ENCODE measurements at places on chromosomes 3 and 15.
A peak's percentile ranks its signal among the peaks of the same experiment; 100 is the strongest.

DNA sequence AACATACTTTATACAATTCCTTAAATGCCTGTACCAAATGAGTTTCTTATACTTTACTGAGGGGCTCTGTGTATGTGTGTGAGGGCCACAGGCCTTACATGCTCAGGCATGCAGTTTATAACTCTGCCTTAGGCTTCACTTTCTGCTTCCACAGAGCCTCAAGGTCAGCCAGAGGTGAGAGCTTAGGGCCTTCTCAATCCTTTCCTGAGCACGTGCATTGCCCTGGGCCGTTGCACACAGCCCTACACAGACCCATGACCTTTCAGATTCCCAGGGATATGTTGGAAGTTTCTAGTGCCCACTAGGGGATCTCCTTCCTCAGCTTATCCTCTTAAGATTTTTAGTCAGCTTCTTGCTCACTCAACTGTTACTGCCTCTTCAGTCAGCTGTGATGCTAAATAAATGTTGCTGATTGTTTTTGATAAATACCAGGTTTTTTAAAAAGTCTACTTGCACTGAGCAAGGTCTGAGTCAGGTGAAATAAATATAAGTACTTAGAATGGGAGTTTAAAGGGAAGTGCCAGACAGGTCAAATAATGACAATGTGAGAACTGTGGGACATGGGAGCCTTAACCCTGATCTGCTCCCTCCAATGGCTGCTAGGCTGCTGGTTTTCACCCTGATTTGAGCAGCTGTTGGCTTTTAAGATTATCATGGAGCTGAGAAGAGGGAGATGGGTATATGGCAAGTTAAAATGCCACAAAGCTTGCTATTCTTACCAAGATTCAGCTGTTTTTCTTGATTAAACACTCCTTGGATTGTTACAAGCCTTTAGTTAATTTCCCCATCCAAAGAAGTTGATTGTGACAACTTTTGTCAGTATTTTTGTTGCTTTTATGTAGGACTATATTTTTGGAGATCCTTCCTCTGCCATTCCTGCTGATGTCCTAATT, 169.5 kb downstream of the PLD1 start:
- no peak for DNase-seq

GRCh38 chr3:50204804-50205412, at the start of gene SLC38A3:
TSS of gene SLC38A3 (plus strand) at chr3:50205271. CDS start at chr3:50214200, 8,929 bp downstream.
- no peak for DNase-seq

- DNase-seq: no peak
Measured at GRCh38 chr3:184004476-184004875, 13.2 kb downstream of the ABCC5 start.

GRCh38 chr15:57566834-57567233, 24.9 kb upstream of the MYZAP start:
- peak; percentile 41 for DNase-seq

GRCh38 chr3:50154476-50154839, 666 bp upstream of the SEMA3F start:
- DNase-seq: no peak

DNA sequence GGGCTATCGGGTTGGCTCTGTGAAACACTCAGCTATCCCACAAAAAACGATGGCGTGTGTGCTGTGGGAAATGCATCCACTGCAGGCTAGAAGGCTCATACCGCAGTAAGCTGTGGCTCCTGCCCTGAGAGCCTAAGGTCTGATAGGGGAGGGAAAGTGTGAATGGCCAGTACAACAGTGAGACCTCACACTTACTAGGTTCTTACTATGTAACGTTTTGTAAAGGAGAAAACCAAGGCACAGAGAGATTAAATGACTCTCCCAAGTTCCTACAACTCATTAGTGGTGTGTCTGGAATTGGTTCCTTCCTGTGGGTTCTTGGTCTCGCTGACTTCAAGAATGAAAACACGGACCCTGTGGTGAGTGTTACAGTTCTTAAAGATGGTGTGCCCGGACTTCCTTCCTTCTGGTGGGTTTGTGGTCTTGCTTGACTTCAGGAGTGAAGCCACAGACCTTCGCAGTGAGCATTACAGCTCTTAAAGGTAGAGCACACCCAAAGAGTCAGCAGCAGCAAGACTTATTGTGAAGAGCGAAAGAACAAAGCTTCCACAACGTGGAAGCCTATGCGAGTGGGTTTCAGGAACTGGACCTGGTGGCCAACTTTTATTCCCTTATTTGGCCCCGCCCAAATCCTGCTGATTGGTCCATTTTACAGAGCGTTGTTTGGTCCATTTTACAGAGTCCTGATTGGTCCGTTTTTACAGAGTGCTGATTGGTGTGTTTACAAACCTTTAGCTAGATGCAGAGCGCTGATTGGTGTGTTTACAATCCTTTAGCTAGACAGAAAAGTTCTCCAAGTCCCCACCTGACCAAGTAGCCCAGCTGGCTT, 161.7 kb downstream of the POLR2M start:
- no peak for DNase-seq

DNA sequence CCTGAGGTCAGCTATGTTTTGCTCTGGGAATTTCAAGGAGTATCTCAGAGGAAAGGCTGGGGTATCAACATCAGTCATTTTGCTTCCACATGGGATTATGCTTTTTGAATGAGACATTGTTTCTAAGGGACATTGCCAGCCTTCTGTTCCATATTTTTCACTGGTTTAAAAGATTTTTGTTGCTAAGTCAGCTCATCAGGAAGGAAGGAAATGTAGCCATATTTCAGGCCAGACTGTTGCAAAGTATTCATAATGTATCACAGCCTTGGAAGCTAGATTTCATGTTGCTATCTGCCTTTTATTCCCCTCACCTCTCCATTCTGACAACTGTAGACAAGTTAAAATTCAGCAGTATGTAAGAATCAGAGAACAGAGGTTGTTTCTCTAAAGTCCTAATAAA, 61.0 kb upstream of the CHRM5 start:
- no peak for DNase-seq

- DNase-seq: no peak
Measured at GRCh38 chr15:74328331-74329056, 39.0 kb downstream of the CYP11A1 start.

GRCh38 chr3:170471149-170471548, 52.5 kb downstream of the CLDN11 start:
- no peak for DNase-seq

GRCh38 chr3:69092030-69092516, 7.3 kb downstream of the ARL6IP5 start:
- DNase-seq: no peak

GRCh38 chr3:117661818-117662095, 952.2 kb downstream of the TUSC7 start:
- no peak for DNase-seq

- no peak for DNase-seq
Measured at GRCh38 chr3:41874022-41874421, 87.9 kb downstream of the ULK4 start.

- DNase-seq: no peak
Measured at GRCh38 chr3:40925231-40925630, 274.1 kb upstream of the CTNNB1 start.

GRCh38 chr3:107106316-107106715, 270.9 kb upstream of the CCDC54 start:
- DNase-seq: no peak

- DNase-seq: no peak
Measured at GRCh38 chr15:93239591-93239990, 150.6 kb upstream of the RGMA start.

- no peak for DNase-seq
Measured at GRCh38 chr3:12773030-12773709, 14.1 kb upstream of the TMEM40 start.

GRCh38 chr3:185537369-185537970, 14.9 kb downstream of the LIPH start:
- no peak for DNase-seq

DNA sequence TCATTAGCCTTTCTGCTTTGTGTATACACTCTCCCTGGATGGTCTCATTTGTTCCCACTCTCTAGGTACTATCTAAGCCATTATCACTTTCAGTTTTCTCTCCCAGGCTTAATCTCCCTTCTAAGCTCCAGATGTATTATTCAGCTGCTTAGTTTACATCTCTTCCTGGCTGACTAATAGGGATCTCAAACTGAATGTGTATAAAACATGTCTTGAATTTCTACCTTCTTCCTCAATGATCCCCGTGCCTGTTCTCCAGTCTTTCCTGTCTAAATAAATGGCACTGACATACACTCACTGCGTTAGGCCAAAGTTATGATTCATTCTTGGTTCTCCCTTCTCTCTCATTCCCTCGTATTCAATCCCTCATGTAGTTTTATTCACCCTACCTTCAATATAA, 127.3 kb downstream of the NR2F2 start:
- DNase-seq: no peak

- DNase-seq: no peak
Measured at GRCh38 chr15:47987461-47987860, 133.3 kb upstream of the SLC24A5 start.

DNA sequence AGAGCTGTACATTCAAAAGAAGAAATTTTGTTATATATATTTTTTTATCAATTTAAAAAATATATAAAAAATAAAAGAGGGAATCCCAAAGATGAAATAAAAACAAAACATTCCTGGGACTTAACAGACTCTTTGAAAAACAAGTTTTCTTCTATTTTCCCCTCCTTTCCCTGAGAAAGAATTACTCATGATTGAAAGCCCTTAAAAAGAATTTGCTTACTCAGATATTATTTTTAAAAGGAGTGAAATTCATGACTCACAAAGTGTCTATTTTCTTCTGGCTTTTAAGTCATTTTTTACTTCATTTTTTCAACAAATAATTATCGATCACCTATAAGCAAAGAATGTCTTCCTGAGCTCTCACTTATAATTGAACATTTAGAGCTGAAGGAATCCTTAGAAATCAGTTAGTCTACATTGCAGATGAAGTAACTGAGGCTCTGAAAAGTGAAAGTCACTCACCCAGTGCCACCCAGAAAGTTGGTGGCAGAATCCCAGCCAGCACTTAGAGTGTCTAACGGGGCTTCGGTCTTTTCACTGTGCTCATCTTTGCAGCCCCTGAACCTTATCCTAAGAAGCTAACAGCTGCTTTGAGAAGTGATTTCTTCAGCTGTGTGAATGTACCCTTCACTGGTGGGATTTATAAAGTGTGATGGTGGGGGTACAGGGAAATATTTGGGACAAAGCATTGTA, 42.5 kb upstream of the NUDT16 start:
- no peak for DNase-seq

GRCh38 chr3:72800869-72801268, 47.4 kb downstream of the SHQ1 start:
- DNase-seq: no peak

- DNase-seq: no peak
Measured at GRCh38 chr3:110793611-110794010, 278.0 kb upstream of the NECTIN3 start.

DNA sequence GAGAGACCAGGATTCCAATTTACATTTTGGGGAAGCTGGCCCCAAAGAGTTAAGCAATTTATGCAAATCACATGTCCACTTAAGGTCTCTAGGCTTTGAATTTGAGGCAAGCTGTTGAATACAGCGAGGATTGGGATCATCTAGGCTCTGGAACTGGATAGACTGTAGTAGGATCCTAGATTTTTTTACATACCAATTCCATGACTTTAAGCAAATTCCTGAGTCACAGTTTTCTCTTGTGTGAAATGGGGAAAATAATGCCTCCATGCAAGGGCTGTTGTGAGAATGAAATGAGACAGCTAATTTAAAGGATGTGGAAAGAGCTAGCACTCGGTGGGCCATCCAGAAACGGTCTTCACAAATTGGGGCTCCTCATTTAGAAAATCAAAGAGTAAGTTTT, 103.4 kb downstream of the MINAR1 start:
- no peak for DNase-seq

GRCh38 chr3:134430950-134431445, 54.8 kb downstream of the ANAPC13 start:
- no peak for DNase-seq

GRCh38 chr15:26660241-26660640, 112.6 kb downstream of the GABRB3 start:
- no peak for DNase-seq

DNA sequence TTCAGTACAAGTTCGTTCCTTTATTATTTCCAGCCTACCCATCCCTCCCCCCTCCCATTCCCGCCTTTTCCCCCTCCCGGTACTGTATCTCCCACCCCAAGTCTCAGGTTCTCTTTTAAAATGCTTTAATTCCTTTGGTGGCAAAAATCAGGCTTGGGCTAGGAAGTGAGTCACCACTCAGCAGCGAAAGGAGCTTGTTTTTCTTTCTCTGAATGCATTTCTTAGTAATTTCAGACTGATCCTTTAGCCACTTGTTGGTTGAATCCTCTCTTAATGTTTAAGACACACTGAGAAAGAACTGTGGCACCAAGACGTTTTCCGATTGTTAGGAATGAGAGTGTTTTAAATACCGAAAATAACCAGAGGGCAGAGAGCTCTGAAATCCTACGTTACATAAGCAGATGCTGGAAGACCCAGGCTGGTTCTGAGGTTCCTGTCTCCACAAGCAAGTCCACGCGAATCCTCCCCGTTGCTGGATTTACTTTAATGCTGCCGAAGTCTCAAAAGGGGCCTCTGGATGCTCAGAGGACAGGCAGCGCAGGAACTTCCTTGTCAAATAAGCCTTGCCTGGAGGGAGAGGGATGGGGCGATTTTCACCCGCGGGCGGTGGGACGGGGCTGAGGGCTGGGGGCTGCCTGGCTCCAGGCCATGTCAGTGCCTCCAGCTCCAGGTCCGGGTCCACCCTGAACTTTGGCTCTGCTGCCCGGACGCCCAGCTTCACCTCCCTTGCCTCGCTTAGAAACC, 854 bp upstream of the COL8A1 start:
- DNase-seq: peak; percentile 76

DNA sequence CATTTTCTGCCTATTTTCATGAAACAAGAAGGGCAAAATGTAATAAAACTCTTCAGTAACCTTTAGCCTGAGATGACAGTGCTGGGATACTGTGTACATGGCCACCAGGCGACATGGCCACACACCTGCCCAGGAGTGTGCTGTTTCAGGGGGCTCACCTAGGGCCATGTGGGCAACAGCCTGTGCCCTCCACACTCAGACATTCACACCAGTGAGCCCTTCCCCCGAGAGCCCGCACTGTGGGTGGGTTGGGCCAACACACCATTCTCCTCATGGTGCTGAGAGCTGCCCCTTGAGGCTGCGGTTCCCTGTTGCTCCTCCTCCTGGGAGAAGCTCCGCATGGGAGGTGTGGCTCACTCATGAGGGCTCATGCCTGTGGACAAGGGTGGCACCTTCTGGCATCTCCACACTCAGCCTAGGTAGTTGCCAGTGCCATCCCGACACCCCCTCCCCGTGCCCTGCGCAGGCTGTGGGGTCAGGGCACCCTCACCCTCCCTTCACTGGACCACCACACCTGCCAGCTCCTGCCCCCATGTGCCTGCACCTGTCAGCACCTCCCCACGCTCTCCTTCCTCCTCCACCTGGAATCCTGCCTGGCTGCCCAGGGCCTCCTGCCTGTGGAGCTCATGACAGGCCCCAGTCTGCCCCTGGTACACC, 19.7 kb downstream of the OCA2 start:
- DNase-seq: no peak

- no peak for DNase-seq
Measured at GRCh38 chr15:36447373-36447772, 132.1 kb upstream of the CDIN1 start.

Measured in coronary artery (tissue), 2 donors.